ENCODE measurements at places on chromosomes 5 and 9.

GRCh38 chr5:162683284-162683683 is 615.7 kb downstream of the GABRG2 start:
- no peak for DNase-seq

GRCh38 chr5:167381457-167381856 is 910.0 kb upstream of the WWC1 start:
- no peak for DNase-seq

GRCh38 chr9:130069048-130069447 is 15.3 kb downstream of the GPR107 start:
- DNase-seq: no peak

DNA sequence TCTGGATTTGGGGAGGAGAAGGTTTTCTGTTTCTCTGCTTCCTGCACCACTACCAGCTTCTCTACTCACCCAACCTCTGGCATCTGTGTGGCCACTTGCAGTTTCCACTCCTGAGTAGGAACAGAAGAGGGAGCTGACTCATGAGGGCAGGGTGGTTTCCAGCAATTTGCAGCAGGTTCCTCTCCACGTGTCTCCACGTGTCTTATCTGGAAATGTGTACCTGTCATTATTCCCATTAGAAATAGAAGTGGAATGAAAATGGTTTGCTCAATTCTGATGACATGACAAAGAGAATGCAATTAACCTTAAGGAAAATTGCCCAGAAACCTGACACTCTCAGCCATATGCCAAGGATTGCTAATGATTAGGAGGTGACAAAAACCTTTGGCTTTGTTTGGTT is 33.0 kb downstream of the EGFLAM start:
- DNase-seq: no peak

- no peak for DNase-seq
Measured at GRCh38 chr5:39665328-39665727, 240.5 kb upstream of the DAB2 start.

GRCh38 chr5:78829811-78830527 is 155.1 kb downstream of the ARSB start:
- DNase-seq: no peak

DNA sequence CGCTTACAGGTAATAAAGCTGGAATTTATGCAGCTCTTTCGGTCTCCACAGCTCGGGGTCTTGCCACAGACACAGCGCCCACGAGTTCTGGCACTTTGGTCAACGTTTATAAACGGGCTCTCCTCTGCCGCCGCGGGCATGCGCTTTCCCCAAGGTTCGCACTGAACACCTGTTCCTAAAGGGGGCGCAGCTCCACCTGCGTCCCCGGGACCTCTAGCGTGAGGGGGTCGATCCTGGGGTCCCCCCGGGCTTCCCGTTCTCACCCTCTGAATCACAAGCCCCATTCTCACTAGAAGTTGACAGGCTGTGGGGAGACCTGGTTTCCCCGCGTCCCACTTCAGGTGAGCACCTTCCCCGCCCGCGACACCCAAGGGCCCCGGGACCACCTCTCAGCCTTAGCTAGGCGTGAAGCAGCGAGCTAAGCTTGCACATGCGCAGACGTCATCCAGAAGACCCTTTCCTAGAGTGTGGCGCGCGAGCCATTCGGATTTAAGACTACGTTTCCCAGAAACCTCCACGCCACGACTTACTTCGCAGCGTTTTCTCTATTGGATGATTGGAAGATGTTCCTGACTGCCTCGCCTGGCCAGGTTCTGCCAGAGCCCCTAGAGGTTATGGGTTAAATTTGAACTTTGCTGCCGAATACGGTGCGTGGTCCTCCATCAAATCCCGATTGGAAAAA is 21.3 kb upstream of the ZNF782 start:
- peak; percentile 30 for DNase-seq

- DNase-seq: no peak
Measured at GRCh38 chr5:53369681-53370080, 110.7 kb upstream of the FST start.

DNA sequence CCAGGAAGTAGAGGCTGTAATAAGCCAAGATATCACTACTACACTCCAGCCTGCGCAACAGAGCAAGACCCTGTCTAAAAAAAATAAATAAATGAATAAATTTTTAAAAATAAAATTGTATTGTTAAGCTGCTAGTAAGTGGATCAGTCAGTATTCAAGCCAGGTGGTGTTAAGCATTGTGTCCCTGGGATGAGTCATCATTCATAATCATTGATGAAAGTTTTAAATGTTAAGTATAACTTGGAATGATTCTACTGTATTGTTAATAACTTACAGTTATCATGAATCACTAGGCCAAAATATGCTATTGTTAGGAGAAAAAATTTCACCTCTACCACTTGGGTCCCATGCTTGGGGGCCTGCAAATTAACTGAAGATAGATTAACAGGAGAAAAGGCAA is 38.2 kb downstream of the MED10 start:
- DNase-seq: no peak

DNA sequence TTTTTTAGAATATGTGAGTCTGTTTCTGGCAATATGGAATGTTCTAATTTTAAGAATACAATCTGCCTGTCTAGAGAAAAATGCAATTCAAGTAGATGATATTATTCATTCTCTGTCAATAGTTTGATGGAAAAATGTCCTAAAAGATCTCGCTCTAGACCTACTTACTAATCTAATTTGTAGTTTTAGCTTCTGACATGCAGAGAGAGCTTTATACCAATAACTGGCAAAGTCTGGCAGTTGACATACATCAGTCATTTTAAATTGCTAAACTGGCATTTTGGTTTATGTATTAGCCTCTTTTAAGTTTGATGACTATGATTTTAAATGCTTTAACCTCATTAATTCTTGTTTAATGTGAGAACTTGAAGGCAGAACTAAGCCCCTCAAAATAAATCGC is 355.0 kb upstream of the CDH10 start:
- no peak for DNase-seq

GRCh38 chr9:99353408-99353807 is 131.3 kb downstream of the SEC61B start:
- no peak for DNase-seq

DNA sequence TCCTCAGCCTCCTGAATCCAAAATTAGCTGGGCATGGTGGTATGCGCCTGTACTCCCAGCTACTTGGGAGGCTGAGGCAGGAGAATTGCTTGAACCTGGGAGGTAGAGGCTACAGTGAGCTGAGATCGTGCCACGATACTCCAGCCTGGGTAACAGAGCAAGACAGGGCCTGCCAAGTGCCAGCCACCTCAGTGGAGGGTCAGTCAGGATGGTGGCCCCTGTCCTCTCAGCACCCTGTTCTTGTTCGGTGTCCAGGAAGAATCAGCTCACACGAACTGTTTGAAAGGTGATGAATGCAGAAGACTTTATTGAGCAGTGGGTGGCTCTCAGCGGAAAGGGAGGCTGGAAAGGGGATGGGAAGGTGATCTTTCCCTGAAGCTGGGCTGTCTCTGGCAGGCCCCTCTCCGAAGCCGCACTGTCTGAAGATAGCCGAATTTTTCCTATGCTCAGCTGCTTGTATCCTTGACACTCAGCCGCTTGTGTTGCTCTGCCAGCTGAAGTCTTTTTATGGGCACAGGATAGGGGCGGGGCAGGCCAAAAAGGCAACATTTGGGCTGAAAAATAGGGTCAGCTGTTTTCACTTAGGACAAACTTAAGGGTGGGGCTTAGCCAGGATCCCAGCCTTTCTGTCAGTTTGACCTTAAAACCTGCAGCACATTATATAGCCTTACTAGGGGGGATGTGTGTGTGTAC is 50.9 kb downstream of the UBE2R2 start:
- no peak for DNase-seq

DNA sequence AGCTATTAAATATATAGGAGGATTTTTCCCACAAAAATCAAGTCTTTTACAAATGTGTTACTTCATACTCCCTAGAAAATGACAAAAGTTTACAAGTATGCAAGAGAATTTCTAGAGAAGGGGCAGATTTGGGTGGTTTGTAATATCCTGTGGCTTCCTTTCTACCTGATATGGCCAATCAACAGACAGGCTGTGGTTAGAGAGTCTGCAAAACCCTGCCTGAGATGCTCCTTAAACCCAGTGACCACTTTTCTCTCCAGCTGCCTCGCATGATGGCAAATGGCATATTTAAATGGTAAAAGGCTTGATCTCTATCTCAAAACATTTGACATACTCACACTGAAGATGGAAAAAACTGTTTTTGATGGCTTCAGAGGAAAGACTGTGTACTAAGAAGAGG is 550.1 kb upstream of the ZNF462 start:
- no peak for DNase-seq

- no peak for DNase-seq
Measured at GRCh38 chr5:124157320-124157719, 589.1 kb downstream of the ZNF608 start.

- DNase-seq: no peak
Measured at GRCh38 chr9:109953300-109953699, 173.3 kb downstream of the PALM2AKAP2 start.

DNA sequence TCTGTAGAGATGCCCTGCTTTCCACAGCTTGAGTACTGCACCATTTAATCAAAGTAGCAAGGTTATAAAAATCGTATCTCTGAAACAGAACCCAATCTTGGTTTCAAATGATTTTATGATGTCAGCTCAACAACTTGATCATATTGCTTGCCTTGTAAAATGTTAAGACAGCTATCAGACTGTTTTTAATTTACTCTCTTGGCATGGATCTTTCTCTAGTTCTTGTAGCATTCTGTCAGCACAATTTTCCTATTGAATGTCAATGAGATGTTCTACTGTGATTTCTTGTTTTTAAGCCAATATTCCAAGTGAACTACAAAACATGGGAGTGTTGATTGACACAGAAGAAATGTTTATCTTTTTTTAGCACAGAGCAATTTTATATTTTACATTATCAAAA is 313.4 kb downstream of the CDH12 start:
- no peak for DNase-seq

DNA sequence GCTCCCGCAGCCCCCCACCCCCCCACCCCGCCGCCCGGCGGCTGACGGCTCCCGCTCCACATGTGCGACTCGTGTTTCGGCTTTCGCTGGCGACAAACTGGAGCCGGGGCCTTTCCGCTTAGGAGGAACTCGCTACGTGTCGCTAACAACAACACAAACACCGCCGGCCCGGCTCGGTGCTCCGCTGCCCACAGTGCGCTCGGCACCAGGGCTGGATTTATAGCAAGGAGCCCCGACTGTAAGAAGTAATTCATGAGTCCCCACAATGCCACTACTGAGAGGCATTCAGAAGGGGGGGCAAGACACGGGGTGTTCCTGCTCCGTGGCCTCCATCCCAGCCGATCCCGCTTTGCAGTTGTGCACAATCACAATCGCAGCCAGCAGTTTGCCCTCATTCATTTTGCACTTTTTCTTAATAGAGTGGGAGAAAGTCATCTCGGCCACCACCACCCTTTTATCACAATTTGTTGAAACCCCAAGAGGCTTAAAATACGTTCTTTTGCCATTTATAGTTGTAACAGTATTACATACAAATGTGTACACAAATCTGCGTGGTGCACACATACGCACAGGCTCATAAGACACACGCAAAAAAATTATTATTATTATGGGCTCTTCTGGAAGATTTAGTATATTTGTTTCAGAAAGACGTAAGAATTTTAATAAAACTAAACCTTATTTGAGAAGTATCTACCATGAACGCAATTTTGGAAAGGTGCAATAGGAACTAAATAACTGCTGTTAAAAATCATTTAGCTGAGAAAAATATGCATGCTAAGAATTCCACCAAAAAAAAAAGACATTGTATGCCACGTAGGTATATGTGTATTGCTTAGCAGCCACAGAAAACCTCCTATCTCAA is 48.1 kb downstream of the EBF1 start:
- no peak for DNase-seq

DNA sequence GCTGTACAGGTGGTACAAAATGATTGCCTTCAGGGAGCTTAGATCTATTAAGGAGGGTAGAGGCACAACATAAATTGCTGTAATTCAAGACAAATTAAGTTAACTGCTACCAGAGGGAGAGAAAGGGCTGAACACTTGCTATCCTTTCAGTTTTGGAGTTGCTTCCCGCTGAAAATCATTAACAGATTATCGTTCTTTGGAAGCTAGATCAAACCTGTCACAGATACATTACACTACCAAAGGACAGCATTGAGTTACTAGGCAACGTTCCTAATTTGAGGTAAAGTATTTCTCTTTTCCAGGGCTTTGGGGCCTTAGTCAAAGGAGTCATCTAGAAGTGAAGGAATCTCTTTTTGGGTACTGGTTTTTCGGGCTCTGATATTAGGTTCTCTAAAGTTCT is 84.7 kb upstream of the DHFR start:
- DNase-seq: no peak

DNA sequence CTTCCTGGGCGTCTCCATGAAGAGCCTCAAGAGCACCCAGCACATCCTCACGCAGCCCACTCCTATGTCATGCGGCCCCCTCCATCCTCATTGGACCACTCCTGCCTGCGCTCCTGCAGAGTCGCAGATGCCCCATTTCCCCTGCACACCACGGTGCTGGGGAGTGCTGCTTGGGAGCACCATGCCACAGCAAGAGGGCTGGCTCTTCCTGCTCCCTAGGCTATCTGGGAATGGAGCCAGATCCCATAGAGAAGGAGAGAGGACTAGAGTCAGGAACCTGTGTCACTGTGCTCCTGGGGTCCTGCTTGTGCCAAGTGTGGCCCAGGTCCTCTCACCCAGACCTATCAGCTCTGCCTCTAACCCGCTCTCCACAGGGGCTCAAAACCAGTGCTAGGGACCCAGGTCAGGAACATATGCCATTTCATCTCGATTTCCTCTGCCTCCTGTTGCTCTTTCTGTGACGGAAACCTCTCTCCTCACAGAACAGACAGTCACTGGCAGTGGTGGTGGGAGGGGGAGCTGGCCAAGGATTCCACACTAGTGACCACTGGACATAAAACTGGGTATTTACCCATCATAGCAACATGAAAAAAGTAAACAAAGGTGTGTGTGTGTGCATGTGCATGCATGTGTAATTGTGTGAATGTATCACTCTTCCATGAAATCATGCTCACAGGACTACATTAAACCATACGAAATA is 178.4 kb downstream of the TTLL11 start:
- no peak for DNase-seq

GRCh38 chr9:108640230-108640629 is 215.6 kb downstream of the ACTL7B start:
- no peak for DNase-seq

DNA sequence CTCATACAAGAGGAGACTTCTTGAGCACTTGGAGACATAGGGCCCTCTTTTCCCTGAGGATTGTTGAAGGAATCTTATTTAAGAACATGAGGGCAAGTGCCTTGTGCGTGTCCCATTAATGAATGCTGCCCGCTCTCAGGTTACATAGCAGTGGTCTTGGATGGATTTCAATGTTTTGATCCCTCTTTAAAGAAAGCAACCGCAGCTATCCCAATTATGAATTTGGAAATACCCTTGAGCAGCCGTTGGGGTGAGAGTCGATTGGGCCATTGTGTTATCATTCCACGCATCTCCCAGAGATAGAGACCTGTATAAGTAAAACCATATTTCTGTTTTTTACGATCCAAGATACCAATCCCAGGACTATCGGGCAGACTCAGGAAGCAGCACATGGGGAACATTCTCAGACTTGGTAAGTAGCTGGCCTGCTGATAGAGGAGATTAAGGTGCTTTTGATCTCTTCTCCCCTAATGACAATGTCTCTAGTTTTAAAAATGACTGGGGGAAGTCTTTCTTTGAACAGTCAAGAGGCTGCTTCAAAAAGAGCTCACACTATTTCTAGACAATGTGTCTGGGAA is 145.3 kb downstream of the MACROH2A1 start:
- no peak for DNase-seq

GRCh38 chr9:136725612-136726011 is 13.2 kb downstream of the DIPK1B start:
- DNase-seq: no peak

All from stimulated activated CD4-positive, alpha-beta T cell treated with anti-CD3 and anti-CD28 coated beads, Interleukin-12 subunit alpha, Interleukin-12 subunit beta, amount 100 ng/mL, for 4 hours (primary cell).